CMK (cell line): ENCODE measurements at places on chromosomes 2 and 18.

- DNase-seq = no peak
These were observed 618 bp downstream of the POLR2D start for GRCh38 chr2:127857265-127857808.

DNA sequence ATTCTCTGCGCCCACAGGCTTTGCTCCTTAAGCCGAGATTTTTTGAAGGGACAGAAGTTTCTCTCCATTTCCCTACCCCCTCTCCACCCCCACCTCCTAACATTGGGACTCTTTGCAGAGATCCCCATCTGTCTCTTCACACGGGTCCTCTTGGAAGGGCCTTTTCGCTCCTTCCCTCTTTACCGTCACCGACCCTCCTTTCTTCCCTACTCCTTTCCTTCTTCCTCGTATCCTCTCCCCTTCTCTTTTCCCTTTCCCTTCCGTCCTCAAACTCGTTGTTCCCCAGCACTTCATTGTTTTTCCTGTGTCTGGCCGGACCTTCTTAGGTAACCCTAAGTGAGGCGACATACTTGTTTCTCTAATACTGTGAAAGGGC, 660 bp downstream of the COPS7B start:
- DNase-seq = no peak

- DNase-seq = no peak
These were observed 20.1 kb upstream of the COL6A3 start for GRCh38 chr2:237433920-237434676.

DNA sequence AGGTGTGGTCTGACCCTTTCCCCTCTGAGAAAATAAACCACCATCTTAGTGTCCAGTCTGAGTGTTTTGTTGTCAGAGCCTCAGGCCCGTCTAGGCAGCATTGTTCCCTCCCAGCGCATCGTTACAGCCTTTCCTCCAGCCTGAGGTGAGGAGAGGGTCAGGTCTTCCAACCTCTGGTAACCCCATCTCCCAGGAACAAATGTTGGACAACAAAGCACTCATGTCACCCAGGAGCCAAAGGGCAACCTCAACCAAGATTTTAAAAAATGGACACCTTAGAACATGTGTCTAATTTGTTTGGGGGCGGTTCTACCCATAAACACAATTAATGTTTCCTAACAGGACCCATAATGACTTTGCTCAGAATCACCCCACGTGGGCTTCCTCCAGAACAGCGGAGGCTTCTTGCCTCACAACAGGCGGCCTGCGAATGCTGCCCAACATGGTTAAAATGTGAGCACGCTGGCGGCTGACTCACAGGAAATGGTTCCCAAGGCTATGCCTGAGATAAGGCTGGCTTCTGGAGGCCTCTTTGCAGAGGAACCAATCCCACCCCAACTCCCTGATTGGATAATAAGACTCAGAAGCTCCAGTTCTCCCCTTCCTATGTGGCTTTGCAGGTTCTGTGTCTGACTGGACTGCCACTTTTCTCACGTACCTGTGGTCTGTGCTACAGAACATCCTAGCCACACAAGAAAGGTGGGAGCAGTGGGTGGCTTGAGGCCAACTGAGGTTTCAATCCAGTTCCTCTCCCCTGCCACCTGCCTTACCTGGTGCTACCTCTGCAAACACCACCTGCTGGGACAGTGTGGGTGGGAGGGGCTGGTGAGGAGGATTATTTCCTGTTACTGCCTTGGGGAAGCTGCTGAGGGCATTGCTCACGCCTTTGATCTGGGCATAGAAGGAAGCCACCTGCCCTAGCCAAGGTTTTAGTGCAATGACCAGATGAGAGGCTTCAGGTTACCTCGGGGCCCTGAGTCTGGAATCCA, 108.8 kb downstream of the B3GNT2 start:
- peak; percentile 94 for DNase-seq

- DNase-seq = no peak
These were observed 13.3 kb downstream of the DAPL1 start for GRCh38 chr2:158808426-158808825.

DNA sequence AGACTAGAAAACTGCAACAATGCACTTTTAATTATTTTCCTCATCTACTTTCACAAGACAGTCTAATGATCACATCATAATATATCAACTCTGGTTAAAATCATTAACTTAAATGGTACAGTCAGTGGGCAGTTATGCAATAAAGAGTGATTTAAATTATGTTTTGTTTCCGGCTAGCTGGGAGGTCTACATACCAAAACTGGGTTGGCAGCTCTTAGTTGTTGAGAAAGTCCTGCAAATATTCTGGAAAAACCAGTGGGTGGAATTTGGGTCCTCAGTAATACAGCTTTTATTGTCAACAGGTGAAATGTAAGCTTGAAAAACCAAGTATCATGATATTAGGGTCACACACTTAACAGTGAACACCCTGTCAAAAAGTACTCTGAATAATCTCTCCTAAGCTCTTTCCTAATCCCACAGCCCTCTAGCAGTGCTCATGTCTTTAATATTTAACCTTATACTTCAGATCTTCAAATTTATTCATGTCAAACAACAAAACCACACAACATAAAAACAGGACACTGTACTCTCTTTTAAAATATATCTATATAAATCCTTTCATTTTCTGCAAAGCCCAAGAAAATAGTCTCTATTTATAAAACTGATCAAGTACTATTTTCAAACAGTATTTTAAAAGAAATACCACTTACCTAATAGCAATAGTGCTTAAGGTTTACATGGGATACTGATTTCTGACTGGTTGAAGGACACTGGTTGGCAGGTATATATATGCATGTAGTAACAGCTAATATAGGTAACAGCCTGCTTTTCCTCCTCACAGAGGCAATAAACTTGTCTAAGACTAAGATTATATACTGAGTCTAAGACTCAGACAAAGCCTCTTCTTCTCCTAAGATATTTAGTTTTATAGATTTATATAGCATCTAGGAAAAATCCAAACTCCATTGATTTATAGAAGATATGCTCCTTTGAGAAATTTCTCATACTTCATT, 103.8 kb downstream of the GAREM1 start:
- DNase-seq = no peak

DNA sequence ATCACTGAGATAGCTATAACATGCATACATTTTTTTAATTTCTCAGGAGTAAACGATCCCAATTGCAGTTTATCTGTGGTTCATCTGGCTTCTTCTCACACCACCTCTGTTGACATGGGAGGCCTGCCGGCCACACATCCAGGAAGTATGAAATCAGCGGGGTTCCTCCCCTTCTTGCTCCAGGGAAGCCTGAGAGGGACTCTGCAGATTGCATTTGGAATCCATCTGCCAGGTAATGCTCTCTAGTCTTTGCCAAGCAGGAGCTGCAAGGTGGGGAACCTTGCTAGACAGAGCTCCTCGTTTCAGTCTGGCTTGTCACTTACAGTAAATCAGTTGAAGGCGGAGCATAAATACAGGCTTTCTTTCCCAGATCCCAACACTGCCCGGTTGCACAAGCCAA, 49.9 kb downstream of the SOX11 start:
- DNase-seq = no peak

- DNase-seq = no peak
These were observed 1022.3 kb upstream of the CNTNAP5 start for GRCh38 chr2:123002660-123003248.

DNA sequence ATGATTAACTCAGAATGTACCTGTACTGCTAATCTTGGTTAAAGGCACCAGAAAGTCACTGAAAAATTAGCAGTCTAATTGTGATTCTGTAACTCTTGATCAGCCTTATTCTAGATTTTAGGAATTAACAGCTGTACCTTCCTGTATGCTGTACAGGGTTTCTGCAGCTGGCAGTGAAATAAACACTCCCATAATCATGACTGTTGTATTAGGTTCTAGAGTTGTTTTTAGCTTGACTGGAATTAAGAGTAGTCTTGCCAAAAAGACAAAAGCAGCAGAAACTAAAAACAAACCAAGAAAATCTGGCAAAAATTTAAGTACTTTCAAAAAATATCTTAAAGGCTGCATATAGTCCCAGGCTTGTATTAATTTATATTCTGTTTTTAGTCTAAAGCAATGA, 103.5 kb downstream of the SOS1 start:
- DNase-seq = no peak

DNA sequence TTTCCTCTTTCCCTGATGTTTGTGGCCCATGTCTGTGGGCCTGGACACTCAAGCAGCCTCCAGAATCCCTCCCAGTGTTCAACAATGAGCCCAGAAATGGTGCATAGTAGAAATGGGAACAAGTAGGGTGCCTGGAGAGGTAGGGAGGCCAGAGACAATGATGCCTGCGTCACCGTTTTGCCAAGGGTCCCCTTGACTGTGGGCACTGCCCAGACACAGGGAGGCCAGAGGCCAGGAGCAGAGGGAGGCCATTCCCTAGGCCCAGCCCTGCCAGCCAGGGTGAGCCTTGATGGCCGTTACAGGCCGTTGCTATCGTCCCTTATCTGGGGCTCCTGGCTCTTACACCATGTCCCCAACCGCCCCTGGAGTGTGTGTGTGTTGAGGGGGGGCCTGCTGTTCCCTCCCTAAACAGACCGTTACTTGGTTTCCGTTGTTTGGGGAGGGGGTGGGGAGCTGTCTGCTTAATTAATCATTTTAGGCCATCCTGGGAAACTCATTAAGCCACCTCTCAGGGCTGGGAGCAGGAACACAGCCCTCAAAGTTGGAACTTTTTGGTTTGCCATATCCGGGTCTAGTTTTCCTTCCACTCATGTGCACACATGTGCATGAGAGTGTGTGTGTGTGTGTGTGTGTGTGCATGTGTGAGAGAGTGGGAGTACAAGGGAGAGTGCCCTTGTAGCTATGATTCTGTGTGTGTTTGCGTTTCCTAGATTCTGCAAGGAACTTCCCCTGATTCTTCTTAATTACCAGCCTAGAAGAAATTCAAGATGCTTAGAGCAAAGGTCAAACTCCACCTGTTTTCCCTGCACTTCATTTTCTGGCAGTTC, 135.2 kb upstream of the HAAO start:
- DNase-seq = peak; percentile 64

- DNase-seq = no peak
These were observed 751 bp upstream of the NMI start for GRCh38 chr2:151289972-151290866.

GRCh38 chr18:76468345-76469304, 26.4 kb downstream of the ZNF516 start:
- no peak for DNase-seq

- no peak for DNase-seq
These were observed 40.2 kb upstream of the EML4 start for GRCh38 chr2:42128721-42129486.

DNA sequence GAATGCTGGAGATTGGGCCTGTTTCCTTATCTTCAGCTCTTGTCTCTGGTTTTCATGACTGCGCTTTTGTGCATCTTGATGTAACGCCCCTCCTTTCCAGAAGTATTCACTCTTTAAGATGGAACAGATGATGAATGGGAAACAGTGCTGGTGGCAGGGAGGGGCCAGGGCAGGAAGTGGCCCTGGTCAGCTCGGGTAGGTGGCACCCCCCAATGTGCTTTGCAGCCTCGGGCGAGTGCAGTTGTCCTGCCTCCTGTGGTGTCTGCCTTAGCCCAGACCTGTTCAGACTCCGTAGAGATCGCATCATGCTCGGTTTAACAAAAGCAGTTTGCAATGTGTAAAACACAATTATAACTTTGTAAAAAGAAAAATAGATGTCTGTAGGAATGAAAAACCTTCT, 17.0 kb upstream of the MGAT4A start:
- no peak for DNase-seq

DNA sequence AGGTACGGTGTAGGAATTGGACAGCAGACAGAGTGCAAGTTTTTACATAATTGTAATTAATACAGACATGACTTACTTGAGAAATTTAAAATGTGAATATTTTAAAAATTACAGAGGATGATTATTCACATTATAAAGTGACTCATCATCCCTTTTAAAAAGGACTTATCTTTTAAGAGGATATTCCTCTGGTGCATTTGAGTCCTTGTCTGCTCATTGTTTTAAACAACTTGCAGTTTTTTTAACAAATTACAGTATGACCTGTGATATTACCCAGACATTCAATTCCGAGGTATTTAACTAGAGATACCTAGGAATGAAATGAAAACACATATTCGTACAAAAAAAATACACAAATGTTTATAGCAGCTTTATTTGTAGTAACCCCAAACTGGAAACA, 38.0 kb downstream of the SPTBN1 start:
- DNase-seq = no peak

DNA sequence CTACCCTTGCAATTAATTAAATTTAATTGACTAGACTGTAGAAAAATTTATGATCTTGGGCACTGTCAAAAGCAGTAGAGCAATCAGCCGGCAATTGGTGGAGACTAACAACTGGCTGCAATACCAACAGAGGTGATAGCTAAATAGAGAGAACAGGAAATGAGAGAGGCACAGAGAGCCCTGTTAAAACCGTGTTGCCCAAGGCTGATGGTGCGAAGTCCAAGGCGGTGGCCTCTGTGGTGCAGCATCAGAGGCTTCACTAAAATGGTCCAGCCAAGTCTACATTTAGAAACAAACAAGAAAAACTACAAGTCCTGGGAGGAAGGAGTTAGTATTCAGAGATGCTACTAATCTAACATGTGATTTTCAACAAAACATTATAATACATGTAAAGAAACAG, 115.6 kb downstream of the NETO1 start:
- DNase-seq = no peak

DNA sequence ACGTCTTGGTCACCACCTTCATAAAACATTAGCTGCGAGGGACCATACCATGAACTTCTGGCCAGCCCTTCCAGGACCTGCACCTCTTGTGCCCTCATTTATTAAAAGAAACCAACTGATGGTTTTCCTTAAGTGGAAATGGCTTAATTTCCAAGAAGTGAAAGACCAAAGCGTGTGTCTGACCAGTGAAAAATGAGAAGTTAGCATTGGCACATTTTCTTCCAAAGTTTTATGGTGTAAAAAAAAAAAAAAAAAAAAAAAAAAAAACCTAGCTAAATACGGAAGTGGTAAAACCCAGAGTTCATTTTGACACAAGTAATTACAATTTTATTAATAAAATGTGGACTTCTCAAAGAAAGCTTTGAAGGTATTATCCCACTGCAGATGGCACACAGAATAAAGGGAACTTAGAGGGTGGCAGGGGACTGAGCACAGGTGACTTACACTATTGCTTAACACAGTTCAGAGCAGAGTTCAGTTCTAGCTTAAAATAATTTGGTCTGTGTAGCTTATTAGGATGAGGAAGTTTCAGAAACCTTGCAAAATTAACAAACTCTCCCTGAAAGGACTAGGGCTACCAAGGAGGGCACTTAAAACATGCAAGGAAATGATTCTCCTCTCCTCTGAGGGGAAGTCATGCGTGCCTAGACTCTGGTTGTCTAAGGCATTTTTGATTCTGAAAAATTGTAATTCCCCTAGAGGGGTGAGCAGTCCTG, 42.2 kb upstream of the EPG5 start:
- no peak for DNase-seq

GRCh38 chr18:23872701-23873550, 141.6 kb upstream of the TTC39C start:
- DNase-seq = no peak

- no peak for DNase-seq
These were observed 76.0 kb upstream of the STK17B start for GRCh38 chr2:196247114-196247975.
